MCF 10A (cell line): ENCODE measurements at places on chromosomes 7 and 10. TPM values are rescaled to one million over a fixed set of nuclear protein-coding genes. Genes with fewer than 3 reads are reported as not detected.

The UBE2D1 gene
- 12.2 and 14.7 TPM in 2 replicates for total RNA-seq

The DOCK1 gene
- total RNA-seq = 40.0 and 42.4 TPM in 2 replicates

The MUC12 gene
- total RNA-seq = not detected in 2 replicates

The CYP3A4 gene
- not detected in 2 replicates for total RNA-seq

The NUDT13 gene
- 1.7 and 1.8 TPM in 2 replicates for total RNA-seq

The PON1 gene
- total RNA-seq = not detected in 2 replicates

The SMKR1 gene
- total RNA-seq = 12.4 and 17.1 TPM in 2 replicates
